KG1 (cell line): ENCODE measurements at places on chromosomes 3 and 15.

- DNase-seq = no peak
These were observed 221.0 kb upstream of the TPM1 start for GRCh38 chr15:62821384-62822131.

- DNase-seq = no peak
These were observed 33.8 kb upstream of the GYG1 start for GRCh38 chr3:148957586-148957985.

DNA sequence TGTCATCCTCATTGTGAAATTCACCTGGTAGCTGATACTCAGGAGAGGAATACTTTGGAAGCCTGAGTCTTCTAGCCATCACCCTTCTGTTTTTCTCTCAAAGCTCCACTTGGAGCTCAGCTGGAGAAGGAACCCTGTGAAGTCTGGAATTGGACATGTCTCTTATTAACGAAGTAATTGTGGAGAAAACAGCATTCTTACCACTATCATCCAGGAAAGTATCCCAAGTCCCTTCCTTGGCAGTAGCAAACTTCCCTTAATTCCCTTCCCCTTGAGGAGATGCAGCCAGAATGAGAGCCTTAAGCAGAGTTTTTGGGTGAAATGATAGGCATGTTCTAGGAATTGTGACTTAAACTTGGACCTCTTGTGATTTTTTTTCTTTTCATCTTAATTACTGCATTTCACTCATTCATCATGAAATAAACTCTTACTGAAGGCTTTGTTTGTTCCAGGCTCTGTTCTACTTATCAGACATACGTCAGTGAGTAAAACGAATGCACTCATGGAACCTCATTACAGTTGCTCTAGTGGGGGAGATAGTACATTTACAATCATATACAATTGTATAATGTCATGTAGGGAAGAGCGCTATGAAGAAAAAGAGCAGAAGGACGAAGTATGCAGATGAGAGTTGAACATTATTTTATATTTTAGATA is 30.5 kb upstream of the TCF12 start:
- DNase-seq = no peak

GRCh38 chr3:154786724-154787123 is 293.4 kb upstream of the MME start:
- DNase-seq = no peak

DNA sequence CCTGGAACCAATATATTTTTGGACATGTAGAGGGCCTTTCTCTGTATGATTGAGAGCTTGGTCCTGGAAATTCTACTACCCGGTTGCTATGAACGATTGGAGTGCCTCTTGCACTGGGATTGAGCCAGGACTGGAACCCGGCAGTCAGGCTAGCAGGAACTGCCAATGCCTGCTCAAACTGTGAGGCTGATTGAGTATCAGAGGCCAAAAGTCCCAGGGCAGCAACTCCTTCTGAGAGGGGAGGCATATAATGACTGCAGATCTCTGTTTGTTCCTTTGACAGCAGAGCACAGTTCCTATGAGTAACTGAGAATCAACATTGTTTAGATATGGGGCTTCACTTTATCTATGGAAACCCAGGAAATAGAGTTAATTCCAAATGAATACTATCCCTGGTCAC is 12.9 kb downstream of the IQCH start:
- no peak for DNase-seq

DNA sequence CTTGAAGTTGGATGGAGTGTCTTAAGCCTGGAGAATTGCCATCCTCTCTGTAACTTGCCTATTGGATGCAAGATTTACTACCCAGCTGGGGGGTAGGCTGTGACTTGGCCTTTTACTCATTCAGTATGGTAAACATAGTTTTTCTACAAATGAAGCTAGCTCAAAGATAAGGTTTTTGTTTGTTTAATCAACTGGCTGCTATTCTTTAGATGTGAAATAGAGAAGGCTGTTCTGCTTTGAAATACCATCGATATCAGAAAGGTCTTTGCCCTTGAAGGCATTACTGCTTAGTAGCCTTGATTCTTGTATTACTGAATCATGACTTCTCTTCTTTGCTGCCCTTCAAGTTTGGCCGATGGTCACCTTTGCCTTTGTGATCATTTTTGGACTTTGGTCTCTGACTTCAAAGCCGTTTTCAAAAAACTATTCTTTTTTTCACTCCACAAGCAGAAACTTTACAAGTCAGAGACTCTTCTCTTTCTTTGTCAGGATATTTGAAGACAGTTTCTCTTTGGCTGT is 83.1 kb downstream of the GAP43 start:
- no peak for DNase-seq

DNA sequence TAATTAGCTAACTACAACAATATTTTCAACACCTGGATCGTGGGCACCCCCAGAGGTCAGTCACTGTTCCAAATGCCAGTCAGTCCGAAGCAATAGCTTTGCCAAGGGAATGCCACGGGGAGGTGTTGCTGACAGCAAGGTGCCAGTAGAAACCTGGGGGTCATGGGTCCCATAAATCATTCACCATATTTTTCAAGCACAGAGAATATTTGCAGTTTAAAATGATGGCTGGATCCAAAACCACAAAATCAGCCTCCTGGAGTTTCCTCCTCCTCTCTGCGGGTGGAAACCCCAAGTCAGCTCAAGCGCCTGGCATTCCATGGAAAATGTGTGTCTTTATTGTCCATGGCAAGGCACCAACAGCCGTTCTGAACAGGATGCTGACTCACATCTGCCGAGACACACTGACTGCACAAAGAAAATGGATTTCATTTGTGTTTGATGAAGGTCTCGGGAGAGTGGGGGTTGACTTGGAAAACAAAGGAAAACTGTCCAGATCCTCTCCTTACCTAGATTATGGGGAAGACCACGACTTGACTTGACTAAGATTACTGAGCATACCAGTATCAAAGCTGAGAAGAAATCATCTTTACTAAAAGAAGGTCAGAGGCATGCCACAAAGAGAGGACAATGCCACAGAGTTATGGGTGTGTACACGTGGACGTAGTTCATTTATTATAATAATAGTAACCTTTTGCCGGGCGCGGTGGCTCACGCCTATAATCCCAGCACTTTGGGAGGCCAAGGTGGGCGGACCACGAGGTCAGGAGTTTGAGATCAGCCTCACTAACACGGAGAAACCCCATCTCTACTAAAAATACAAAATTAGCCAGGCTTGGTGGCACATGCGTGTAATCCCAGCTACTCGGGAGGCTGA is 26.4 kb downstream of the ANXA2 start:
- DNase-seq = no peak

- DNase-seq = no peak
These were observed 636.3 kb upstream of the BCHE start for GRCh38 chr3:166473501-166473900.

DNA sequence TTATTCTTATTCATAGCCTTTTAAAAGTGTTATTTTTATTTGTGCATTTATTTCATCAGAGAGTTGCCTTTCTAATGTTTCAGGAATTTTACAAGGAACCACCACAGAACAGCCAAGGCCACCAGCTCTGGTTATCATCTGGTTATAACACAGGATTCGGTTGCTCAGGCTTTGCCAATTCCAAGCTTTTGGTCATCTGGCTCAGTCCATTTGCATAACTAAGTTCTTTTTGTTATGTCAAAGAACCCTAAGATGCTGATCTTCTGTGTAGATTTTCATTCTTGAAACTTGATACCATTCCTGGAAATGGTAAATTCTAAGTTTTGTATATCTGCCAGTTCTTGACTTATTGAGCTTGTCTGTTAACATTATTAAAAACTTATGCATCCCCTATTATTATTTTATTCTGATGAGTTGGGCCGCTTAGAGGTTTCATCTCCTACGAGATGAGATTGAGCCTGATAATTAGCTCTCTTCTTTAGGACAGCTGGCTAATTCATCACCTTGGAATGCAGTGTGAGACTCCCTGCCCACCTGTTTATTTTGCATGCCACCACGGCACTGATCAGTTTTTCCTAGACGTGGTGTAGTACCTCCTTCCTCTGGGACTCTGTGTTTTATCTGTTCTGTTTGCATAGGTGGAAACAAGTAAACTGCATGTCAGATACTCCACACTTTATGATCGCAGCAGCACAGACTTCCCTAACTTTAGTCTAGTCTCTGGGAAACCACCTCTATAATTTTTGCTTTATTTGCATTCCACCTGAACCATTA is 264.8 kb downstream of the SLCO3A1 start:
- DNase-seq = no peak

GRCh38 chr3:161852744-161853143 is 356.1 kb downstream of the OTOL1 start:
- no peak for DNase-seq

GRCh38 chr3:16059081-16059537 is 115.4 kb upstream of the GALNT15 start:
- DNase-seq = no peak

DNA sequence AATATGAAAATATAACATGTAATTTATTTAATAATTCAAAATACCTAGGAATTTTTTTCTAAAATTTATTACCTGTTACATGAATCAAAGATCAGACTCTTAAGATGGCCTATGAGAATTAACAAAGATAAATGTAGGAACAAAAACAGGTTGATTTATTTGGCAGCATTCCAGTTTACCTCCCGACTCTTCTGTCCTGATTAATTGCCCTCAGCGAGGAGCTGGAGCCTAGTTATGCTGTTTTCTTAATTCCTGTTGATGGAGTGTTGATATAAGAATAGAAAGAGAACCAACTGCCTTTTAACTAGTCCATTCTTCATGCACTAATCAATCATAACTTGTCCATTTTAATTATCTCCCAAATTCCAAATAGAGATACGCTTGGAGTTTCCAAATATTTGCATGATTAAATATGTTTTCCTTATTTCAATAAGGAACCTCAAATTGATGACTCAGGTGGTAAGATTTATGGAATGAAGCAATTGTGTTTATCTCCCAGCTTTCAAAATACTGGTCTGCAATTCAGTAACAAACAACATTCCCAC is 10.6 kb upstream of the CPB1 start:
- no peak for DNase-seq

DNA sequence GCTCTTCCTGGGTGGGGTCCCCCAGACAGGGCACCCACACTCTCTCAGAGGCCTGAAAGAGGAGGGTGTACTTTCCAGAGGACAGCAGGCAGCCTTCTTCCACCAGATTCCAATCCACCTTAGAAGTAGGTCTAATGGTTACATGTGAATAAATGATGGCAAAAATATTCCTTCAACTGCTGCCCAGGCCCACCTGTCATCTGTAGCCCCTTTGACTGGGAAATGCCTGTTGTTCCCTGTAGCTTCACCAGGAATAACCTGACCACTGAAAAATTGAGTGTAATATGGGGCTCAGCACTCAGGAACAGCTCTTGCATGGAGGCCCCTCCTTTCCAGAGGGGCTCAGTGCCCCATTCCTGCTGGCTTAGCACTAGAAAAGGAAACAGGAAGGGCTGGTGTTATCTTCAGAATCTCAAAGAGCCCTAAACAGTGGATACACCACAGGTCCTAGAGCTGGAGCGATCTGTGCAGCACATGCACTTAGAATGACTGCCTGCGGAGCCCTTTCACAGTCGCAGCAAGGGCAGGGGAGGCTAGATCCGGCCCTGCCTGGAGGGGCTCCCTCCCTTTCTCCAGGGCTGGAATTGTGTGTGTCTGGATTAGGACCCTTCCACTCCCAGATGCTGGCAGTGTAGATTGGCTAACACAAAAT is 32.1 kb downstream of the SLC22A14 start:
- no peak for DNase-seq

GRCh38 chr3:70988111-70988510 is 595.4 kb downstream of the FOXP1 start:
- no peak for DNase-seq

DNA sequence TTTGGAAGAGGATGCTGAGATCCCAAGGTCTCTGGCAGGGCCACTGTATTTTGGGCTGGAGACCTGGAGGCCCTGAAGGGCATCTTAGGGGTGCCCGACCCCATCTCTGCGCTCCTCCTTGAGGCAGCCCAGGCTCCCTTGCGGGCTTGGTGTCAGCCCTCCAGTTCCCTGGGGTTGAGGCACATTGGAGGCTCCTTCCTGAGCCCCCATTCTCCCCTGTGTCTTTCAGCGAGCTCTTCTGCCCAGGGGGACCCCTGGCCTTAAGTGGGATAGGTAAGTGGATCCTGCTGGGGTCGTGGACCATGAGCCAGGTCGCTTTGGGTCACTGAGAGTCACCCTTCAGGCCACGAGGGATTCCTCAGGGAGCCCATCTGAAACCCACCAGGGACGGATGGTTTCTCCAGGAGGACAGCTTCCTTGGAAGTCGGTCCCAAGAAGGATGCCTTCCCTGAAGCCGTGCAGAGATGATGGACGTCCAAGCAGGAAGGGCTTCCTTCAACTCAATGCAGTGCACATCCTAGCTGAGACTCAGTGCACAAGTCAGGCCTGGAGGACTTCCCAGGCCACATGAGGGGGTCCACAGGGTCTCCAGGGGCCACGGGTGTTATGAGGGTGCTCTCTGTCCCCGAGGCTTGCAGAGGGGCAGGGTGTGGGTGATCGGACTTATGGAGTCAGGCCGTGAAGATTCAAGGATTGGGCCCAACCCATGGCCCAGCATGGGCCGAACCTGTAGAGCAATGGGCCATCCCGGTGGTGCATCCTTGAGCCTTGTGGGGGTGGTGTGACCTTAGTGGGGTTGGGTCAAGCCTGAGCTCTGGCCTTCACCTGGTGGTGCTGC is 224.3 kb downstream of the SNRPN start:
- DNase-seq = no peak

DNA sequence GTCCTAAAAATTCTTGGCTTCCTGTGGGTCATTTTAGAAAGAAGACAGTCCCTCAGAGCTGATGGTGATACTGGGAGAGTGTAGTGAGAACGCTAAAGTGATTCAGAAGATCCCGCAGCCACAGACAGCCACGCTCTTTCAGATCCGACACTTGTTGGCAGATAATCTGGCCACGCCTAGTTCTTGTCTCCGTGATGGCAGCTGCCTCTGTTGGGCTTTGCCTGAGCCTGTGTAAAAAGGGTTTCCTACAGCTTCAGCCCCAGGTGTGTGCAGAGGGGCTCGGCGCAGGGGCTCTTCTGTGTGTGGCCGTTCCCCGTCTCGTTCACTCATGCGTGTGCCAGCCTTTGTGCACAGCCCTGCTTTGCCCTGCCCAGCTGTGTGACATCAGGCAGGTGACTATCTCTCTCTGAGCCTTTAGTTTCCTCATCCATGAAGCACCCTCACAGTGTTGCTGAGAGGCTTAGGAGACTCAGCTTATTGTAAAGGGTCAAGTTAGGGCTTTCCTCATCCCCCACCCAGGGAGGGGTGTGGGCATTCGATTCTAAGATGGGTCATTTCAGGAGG is 6.3 kb downstream of the IRAK2 start:
- no peak for DNase-seq

DNA sequence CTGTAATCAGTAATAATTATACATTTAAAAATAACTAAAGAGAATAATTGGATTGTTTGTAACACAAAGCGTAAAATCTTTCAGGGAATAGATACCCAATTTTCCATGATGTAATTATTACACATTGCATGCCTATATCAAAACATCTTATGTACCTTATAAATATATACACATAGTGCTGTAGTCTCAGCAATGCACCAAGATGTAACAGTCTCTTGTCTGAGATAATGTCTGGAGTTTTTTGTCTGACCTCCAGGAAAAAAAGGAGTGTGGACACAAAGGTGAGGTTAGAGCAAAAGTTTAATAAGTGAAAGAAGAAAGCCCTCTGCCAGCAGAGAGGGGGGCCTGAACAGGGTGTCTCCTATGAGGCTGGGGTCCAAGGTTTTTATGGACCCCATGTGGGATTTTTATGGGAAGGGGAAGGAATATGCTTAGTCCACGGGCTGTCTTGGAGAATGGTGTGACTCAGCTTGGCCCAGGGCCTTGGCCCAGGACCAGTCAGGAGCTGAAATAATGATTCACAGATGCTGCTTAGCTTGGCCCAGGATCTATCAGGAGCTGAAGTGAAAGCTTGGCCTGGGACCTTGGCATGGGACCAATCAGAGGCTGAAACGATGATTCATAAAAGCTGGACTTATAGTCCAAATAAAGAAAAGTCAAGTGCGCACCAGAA is 545.0 kb downstream of the ZPLD1 start:
- no peak for DNase-seq
